ENCODE measurements at places on chromosomes 2 and 18. TPM values are rescaled to one million over a fixed set of nuclear protein-coding genes. Genes with fewer than 3 reads are reported as not detected.

GRCh38 chr2:219334076-219334475, 1.5 kb upstream of the RESP18 start:
- DNase-seq: no peak

DNA sequence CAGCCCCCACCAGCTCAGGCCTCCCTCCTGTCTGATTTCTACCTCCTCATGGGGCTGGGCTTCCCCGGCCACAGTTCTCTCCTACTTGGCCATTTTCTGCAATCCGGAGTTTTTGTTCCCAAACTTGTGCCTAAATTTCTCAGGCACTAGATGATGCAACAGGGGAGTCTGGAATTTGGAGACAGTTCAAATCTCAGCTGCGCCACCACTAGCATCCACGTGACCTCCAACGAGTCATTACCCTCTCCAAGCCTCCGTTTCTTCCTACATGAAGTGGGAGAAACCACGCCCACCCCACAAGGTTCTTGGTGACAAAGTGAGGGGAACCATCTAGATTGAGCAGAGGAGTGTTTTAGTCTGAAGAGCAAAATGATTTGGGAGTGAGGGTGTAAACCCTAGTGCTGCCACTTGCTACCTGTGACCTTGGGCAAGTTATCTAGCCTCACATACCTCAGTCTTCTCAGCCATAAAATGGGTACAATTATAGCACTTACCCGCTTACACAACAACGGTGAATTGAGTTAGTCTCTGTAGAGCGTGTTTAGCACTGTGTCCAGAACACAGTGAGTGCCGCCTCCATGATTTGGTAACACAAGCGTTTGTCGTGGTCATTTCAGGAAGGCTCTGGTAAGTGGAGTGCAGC, 61.4 kb upstream of the ASAP2 start:
- DNase-seq: no peak

GRCh38 chr2:128291844-128292598, 26.6 kb downstream of the HS6ST1 start:
- DNase-seq: no peak

DNA sequence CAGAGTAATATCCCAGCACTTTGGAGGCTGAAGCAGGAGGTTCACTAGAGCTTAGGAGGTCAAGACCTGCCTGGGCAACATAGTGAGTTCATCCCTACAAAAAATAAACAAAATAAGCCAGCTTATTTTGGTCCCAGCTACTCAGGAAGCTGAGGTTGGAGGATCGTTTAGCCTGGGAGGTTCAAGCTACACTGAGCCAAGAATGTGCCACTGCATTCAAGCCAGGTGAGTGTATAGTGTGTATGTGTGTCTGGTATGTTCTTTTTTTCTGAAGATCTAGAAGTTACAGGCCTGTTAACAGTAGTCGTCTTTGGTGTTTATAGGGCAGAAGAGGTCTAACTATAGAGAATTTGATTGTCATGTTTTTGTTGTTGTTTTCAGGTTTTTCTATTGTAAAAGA, 40.2 kb downstream of the ZC3H15 start:
- no peak for DNase-seq

DNA sequence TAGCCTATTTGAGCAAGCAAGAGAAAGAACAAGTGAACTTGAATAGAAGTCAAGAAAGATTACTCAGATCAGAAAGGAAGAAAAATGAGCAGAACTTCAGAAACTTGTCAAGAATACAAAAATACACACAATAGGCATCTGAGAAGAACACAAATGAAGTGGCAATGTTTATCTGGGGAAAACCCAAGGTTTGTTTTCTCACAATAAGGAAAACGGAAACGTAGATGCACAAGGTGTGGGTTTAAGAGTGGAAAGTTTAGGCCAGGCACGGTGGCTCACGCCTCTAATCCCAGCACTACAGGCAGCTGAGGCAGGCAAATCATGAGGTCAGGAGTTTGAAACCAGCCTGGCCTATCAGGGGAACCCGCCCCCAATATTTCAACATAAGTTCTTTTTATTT, 159.5 kb upstream of the GYPC start:
- no peak for DNase-seq

DNA sequence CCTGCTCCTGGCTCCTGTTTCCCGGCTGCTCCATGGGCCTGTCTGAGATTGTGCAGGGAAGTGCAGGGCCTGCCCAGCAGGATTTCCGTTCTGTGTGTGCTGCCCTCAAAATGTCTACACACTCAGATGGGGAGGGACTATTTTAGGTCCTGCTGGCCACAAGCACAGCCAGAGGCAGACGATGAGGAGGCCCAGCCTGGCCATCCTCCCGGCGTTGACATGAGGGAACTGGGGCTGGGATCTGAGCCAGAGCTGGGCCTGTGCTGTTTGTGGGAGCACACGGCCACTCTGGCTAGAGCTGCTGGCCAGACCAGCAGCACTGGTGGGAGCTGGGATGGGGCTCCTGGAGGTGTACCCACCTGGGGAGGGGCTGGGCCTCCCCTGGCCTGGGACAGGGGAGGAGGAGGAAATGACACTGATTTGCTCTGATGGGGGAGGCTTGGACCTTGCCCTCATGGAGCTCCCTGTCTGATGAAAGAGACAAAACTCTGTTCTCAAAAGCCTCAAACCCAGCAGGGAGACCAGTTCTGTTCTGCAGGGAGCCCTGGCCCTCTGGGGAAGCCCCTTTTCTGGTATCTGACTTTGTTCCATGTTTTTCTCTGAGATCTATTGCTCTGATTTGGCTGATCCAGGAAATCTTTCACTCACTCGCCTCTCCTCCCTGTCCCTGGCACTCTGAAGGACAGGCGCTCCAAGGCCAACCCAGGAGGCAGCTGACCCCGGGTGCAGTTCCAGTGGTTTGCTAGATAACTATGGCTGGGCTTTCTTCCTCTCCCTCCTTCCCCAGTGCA, 161.8 kb downstream of the DYSF start:
- DNase-seq: no peak

The CNOT11 gene
- 66.2 TPM for total RNA-seq

The KATNAL2 gene
- total RNA-seq: 0.91 TPM

The TRIM54 gene
- total RNA-seq: not detected

The LHCGR gene
- not detected for total RNA-seq

The MAL gene
- not detected for total RNA-seq

Measured in K562 (cell line).